ENCODE measurements at places on chromosomes 3 and 15.

DNA sequence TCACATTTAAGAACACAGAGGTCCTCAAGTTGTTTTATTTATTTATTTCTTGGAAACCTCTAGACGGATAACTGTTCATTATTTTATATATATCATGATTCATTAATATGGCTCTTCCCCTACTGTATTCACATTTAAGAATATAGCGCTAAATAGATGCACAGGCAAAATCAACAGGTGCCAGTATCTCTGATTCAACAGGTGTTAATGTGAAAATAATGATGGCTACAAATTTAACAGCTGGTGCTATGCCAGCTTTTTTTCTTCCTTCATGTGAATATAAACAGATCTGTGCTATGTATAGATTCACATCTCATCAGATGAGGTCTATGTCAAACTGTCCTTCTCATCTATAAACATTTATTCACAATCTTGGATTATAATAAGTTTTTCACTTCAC lies 218.5 kb upstream of the NR2F2 start:
- DNase-seq, result no peak

GRCh38 chr15:60573936-60574335 lies 95.0 kb upstream of the ICE2 start:
- DNase-seq, result no peak

- no peak for DNase-seq
Measured at GRCh38 chr3:139564294-139564861, 24.8 kb upstream of the RBP1 start.

DNA sequence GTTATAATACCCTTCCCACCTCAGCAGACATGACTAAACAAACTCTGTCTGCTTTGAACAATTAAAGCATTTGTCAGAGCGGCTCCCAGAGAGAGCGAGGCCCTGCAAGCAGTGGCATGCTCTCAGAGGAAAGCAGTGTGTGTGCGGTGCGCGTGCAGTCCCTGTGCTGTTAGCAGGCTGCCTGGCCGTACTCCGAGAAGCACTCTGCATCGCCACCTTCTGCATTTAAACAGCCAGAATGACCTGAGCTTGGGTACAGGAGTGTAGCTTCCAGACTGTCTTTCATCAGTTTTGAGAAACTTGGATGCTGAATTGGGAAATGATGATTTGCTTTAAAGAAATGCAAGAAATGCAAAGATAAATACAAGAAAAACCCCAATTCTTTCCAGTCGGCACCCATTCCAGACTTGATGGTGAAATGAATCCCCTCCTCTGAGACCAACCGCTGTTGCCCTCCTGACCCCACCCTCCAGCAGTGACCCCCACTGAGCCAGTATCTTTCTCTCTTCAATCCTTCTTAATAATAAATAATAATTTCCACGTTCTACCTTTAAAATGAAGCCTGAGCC lies 113.5 kb downstream of the VGLL4 start:
- no peak for DNase-seq

DNA sequence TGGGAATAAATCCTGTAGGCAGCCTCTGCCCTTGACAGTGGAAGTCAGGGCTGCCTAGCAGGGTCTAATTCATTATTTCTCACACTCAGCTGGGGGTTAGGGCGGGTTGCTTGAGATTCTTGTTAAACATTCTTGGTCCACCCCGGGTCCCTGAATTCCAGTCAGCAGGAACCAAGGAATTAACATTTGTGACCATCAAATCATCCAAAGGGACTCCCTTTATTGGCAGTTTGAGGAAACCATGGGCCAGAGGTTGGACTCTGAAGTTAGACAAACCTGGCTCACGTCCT lies 122.8 kb downstream of the EEFSEC start:
- DNase-seq, result no peak

GRCh38 chr3:71753701-71754609 lies at the start of gene GPR27:
Gene GPR27, plus strand, starts transcription at chr3:71753855. Its CDS starts 195 bp downstream, at chr3:71754050.
- no peak for DNase-seq

- DNase-seq, result no peak
Measured at GRCh38 chr3:12451960-12452359, 32.3 kb upstream of the TSEN2 start.

DNA sequence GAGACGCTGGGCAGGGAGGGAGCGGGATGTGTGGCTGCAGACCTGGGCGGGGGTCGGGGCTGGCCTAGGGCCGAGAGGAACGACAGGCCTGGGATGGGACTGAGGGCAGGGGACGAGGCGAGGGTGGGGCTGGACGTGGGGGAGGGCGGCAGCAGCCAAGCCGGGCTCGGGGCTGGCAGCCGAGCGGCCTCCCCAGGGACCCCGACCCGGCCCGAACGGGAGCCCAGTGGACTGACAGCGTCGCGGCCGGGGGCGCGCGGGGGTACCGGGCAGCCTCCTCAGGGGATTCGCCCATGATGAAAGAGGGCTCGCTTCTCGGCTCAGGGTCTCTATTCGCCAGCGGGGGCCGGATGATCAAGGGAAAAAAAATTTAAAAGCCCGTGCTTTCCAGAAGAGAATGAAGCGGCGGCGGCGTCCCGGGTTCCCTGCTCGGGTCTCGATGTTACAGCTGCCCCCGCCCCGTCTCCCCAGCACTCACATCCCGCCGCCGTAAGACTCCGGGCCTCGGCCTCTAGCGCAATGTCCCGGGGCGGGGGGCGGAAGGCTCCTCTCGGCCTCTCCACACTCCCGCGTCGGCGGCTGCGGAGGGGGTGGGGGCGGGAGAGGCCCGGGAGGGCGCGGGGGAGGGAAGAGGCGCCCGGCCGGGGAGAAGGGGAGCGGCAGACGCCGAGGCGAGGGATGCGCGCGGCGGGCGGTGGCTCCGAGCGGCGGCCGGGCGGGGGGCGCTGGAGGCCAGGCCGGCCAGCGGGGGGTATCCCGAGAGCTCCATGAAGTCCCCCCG lies 4.3 kb downstream of the PTH1R start:
- no peak for DNase-seq

- no peak for DNase-seq
Measured at GRCh38 chr15:38565287-38565670, 665 bp upstream of the RASGRP1 start.

- DNase-seq, result no peak
Measured at GRCh38 chr3:181454451-181455027, 257.2 kb upstream of the SOX2 start.
